T-helper 2 cell treated with Interferon-gamma antibody and Interleukin-4, amounts not matched to agents 5 μg/mL and 100 μg/mL, for 36 hours (primary cell): ENCODE measurements at places on chromosomes 7 and 10.

DNA sequence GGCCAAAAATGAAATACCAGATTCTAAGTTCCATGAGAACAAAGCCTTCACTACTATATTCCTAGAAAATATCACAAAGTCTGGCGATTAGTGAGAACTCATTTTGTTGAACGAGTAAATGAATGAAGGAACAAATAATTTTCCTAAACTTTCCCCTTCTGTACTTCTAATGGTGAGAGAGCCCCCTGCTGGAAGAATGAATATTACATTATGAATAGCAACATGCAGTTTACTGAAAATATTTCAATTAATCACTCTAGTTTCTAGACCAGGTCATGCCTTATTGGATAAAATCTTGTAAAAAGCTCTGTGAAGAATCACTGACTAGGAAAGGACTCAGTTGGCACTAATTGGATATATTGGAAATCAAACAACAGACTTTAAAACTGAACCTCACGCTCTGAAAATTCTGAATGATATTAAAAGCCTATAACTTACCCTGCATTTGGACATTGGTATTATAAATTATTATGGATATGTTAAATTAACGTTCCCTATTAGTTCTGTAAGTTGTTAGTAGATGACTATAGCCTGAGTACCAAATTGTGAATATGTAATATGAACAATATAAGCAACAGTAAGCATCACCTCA is 32.4 kb upstream of the MTPN start:
- no peak for DNase-seq

DNA sequence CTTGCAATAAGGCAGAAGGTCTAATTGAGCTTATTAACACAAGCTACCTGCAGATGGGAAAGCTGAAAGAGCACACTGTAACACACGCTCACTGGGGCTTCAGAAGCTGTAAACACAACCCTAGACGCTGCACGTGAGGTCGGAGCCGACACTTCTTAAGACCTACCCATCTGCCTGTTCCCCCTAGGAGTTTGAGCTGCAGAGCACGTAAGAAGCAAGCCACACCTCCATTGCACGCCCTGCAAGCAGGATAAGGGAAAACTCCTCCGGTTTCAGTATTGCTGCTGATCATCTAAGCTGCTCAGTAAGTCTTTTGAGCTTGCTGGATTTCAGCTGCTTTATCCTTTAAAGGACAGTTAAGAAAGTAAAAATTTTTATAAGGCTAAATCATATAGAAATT is 244.0 kb upstream of the ZWINT start:
- no peak for DNase-seq

DNA sequence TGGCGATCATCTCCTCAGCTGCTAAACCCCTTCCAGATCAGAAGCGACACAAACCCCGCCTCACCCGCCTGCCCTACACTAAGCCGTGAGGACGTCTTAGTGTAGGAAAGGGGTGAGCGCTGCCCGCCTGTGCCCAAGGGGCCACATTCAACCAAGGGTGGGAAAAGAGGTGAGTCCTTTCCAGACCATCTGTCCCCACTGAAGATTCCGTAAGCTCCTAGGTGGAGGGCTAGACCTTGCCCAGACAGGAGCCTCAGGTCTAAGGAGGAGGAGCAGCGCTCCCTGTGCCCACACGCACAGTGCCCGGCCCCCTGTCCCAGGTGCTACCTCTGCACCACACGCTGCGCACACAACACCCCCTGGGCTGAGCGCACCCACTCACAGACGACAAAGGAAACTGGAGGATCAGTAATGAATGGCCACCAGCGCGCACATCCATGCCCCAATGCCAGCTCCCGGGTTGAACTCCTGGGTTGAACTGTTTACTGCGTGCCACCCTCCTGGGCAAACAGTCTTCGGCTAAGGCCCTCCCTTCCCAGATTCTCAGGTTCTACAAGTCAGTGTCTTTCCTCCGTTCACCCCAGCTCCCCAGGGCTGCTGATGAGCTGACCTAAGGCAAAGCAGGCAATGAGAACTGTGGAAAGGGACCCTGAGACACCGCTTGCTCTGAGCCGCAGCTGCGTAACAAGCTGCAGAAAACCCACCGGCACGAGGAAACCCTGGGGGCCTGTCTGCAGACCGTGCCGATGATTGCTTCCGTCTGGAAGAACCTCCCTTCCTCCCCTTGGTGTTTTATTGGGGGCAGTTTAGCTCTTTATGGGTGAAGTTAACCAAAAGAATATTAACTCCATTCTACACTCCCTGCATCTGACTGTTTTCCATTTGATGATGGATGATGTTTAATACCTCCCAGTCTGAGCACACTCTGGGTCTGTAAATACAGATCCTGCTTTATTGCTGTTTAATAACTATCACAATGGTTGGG is 185.9 kb downstream of the MAD1L1 start:
- no peak for DNase-seq

DNA sequence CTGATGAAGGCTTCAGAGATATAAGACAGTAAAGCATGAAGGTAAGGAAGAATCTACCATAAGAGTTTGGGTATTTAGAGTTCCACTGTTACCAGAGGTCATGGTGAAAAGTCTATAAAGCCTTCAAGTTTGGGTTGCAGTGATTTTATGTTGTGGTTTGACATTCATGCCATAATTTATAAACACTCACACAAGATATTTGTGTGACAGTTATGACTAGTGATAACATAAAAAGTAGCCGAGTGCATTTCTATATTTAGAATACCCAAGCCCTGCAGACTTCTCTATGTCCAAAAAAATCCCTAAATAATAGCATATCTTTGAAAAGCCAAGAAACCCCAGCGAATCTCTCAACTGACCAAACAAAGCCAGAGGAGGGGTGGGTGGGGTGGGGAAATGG is 229.9 kb downstream of the CXCL12 start:
- DNase-seq = no peak

- DNase-seq = no peak
Measured at GRCh38 chr7:148540041-148540738, 50.4 kb upstream of the C7orf33 start.

DNA sequence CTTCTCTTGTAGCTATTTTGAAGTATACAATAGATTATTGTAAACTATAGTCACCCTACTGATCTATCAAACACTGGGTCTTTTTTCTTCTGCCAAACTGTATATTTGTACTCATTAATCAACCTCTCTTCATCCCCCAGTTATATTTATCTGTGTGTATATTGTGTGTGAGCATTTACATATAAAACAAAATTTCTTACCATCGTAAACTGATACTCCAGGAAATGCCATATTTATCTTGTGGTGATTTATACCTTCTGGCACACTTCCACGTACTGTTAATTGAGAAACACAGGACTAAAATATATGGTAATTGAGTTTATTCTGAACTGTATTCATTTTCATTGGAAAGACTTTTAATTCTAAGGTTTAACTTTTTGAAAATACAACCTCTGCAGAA is 18.9 kb downstream of the ANLN start:
- DNase-seq = no peak

DNA sequence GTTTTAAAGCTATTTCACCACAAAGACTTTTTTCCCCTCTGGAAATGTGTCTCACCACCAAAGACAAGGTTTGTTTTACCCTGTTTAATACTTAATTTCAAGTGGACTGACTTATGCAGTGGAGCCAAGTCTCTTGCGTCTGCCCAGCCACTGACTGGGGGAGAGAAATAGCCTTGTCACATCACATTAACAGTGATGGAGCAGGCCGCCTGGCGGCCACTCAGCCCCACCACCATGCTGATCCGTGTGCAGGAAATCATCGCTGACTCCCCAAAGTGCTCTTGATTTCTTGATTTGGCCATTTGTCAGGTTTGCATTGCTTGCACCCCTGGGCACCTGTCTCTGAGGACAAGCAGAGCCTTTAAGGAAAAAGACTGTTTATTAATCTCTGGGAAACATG is 334.1 kb downstream of the GLRX3 start:
- no peak for DNase-seq

GRCh38 chr10:78559661-78560340 is 509.0 kb upstream of the ZMIZ1 start:
- DNase-seq = no peak
